ENCODE measurements at places on chromosomes 2 and 18.

DNA sequence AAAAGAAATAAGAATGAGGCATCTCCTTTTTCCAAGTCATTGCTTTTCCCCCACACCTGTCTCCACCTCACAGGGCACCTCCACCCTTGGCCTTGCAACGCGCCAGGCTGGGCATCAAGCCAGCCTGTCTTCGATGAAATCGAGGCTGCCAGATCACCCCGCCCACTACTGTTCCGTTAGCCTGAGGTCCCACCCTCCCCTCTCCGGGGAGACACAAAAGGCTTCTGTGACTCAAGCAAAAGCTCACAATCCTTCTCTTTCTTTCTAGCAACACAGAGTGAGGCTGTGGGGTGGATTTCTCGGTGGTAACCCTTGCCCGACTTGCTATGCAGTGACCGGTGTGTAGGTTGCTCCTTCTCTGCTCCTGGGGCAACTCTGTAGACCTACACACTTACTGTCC is 9.9 kb downstream of the TNP1 start:
- DNase-seq = peak; percentile 42

DNA sequence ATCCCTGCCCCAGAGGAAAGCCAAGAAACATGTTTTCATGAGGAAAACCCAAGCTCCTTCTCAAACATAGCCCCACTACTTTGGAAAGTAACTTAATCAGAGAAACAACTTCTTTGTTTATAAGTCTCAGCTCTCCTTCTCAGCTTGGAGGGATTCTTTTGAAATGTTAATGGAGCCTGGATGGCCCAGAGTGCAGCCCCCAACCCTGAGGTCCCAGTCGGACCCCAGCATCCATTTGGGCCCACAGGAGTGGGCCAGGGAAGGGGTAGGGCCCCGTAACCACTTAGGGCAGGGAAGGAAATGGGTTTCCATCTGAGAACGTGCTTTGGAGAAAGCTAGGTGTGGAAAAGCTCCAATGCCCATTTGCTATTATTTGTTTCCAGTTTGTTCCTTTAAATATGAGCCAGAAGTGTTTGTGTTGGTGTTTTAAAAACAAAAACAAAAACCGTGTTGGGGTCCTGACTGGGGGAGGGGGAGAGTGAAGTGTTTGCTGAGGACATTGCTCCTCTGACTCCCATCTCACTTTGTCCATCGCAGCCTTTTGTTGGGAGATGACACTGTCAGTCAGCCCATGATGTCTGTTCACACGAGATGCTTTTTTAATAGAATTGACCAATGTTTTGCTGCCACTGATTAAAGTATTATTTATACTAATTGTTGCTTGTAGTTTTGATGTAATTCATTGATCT is 1.6 kb upstream of the HOXD3 start:
- DNase-seq = no peak

DNA sequence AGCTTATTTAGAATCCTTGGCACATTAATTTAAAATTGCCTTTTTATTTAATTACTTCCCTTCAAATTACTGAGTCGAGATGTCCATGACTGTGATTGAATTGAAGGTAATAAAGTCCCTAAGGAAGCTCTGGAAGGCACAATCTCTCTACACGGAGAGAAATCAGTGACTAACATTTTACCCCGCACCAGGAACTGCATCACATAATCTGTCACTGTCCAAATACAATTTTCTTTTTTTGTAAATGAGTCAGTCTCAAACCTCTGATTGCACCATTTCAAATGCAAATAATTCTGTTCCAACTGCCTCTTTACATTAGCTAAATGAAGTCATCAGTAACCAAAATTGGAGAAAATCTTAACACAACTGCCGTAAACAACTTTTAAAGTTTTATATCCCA is 311.9 kb downstream of the CCDC178 start:
- no peak for DNase-seq

DNA sequence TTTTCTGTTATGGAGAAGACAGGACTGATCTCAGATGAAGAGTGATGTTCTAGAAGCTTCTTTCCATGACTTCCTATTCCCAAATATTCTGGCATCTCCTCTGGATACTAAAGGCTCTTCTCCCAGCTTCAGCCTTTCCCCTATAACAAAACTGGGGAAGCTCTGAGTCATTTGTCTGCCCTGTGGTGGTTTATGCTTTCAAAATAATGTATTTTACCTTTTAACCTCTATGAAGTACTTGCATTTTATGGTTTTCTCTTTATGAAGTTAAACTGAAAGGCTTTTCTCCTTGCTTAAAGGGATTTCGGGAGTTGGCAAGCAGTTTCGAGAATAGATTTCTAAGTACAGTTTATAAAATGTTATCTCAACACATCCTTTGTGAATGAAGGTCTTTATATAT is 104.4 kb downstream of the TANC1 start:
- no peak for DNase-seq

GRCh38 chr2:75562513-75562864 is 1.8 kb upstream of the EVA1A start:
- no peak for DNase-seq

DNA sequence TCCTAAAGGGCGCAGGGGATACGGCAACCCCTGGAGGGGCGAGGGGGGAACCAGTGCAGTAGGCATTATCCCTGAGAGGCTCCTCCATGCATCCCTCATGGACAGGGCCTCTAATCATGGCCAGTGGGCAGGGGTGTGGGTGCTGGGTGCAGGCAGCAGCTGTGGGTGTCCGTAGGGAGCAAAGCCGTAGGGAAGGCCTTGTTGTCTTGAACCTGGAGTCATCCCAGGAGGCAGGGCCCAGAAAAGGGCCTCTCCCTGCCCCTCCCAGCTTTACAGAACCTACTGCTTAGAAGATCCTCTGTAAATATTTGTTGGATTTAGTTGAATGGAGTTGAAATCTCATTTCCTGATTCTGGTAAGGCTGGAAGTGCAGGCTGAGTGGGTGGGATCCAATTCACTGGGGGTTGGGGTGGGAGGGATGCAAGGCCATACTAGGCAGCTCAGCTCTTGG is 207.0 kb upstream of the HAAO start:
- no peak for DNase-seq

DNA sequence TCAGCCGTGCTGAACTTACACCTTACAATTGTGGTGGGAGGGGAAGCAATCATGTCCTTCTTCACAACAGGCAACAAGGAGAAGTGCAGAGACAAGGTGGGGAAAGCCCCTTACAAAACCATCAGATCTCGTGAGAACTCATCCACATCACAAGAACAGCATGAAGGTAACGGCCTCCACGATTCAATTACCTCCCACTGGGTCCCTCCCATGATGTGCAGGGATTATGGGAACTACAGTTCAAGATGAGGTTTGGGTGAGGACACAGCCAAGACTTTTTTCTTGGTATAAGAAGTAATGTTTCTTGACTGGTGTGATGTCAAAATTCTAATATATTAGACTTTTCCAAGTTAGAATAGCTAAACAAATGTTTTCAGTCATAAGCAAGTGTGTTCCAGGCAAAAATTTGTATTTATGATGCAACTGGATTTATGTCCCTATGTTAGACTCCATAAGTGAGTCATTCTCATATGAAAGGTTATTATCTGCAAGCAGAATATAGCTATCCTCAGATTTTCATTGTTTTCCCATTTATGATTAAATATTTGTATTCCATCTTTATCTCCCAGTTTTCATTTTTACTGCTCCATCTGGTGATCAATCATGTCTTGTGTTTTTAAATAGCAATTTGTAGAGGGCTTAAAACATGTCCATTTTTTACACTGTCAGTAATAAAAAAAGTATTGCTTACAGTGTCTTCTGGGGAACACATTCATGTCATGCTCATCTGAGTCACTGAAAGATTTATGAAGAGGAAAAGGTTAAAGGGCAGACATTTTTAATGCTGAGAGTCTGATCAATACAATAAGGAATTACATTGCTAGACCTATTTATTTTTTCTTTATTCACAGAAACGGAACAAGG is 995.2 kb upstream of the CDH2 start:
- DNase-seq = no peak

GRCh38 chr2:75200140-75201096 is 1.1 kb upstream of the TACR1 start:
- no peak for DNase-seq

- DNase-seq = no peak
These were observed 68.6 kb downstream of the STEAP3 start for GRCh38 chr2:119292226-119292625.

DNA sequence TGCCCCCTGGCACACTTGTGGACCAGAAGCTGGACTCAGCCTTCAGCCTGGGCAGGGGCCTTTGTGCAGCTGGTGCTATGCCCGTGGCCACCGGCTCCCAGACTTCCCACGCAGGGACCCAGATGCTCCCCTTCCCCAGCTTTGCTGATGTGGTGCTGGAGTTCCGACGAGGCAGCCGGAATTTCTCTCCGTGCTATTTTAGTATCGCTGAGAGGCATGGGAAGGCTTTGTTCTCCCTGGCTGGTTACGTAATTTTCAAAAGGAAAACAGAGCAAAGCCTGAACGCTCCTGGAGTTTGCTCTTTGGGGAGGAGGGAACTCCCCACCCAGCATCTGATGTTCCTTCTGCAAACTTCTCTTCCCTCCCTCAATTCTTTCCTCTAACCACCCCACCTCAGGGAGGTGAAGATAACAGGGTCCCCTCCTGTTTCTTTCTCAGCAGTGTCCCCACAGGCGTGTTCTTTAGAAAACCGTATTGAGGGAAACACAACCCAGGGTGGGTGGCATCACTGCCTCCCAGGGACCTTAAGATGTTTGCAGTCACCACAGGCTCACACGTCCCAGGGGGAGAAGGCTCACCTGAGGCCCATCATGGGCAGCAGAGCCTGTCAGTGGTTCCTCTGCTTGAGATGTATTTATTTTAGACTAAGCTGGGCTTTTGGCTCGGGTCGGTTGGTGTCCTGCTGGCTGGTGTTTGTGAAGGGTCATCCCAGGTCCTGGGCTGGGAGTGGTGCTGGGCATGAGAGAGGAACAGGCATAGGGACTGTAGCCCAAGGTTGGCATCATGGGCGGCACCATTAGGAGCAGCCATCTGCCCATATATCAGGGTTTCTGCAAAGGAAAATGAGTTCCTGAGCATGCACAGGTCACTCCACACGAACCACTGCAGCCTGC is 95.0 kb downstream of the MAPK4 start:
- no peak for DNase-seq

DNA sequence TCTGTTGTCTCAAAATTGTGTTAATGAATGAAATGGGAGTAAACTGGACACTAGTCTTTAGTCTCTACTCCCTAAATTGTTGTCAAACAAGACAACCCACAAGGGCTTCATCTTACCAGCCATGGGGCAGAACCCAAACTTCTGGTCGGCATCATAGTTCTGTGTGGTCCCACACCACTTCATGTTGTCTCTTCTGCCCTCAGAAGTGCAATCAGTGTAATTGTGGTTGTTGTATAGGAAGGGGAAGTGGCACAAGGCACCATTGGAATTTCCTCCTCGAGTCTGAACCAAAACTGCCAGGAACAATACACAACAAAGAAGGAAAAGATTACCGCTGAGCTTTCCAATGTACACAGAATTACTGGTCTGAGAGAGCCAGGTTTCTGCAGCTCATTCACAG is 12.6 kb downstream of the FN1 start:
- no peak for DNase-seq

- no peak for DNase-seq
These were observed 14.0 kb upstream of the BCL2L11 start for GRCh38 chr2:111106706-111107105.

DNA sequence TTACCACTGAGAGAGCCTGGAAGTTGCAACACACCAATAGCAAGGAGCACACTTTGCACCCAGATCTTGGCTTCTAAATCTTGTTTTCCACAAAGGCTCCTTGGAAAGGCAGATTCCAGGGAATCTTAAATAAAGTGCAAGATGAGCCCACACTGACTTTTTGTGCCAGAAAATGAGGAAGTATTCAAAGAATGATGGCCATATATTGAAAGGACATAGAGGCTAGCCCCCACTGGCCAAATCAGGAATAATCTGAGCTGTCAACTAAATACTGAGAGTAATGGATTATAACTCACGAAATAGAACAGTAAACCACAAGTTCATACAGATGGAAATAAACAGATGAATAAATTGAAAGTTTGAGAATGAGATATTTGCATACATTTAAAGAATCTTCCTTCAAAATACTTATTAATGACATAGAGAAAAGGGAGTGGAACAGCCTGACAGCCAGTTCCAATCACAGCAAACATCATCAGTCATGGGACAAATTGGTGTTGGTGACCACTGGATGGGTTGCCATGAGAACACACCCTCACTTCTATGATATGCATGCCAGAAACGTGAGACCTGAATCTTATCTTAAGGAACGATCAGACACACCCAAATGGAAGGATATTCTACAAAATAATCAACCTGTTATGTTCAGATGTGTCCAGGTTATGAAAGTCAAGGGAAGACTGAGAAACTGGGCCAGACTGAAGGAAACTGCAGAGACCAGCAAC is 12.2 kb upstream of the ACKR3 start:
- DNase-seq = no peak

- no peak for DNase-seq
These were observed 470.9 kb downstream of the ARHGAP15 start for GRCh38 chr2:143600116-143600515.
